ENCODE measurements at places on chromosomes 7 and 10. TPM values are rescaled to one million over a fixed set of nuclear protein-coding genes. Genes with fewer than 3 reads are reported as not detected.

SMURF1 gene
- 25.9 TPM for total RNA-seq

- DNase-seq: no peak
Measured at GRCh38 chr7:155594163-155594732, 47.9 kb upstream of the CNPY1 start.

- DNase-seq: no peak
Measured at GRCh38 chr10:64508029-64508661, 986.9 kb downstream of the REEP3 start.

CHRM2 gene
- total RNA-seq: not detected

GRCh38 chr10:88236121-88236743, 346.9 kb downstream of the RNLS start:
- DNase-seq: no peak

- no peak for DNase-seq
Measured at GRCh38 chr7:106126170-106126938, 14.2 kb upstream of the SYPL1 start.

- DNase-seq: no peak
Measured at GRCh38 chr7:101231644-101232043, 6.0 kb downstream of the CLDN15 start.

UCMA gene
- total RNA-seq: not detected

DNA sequence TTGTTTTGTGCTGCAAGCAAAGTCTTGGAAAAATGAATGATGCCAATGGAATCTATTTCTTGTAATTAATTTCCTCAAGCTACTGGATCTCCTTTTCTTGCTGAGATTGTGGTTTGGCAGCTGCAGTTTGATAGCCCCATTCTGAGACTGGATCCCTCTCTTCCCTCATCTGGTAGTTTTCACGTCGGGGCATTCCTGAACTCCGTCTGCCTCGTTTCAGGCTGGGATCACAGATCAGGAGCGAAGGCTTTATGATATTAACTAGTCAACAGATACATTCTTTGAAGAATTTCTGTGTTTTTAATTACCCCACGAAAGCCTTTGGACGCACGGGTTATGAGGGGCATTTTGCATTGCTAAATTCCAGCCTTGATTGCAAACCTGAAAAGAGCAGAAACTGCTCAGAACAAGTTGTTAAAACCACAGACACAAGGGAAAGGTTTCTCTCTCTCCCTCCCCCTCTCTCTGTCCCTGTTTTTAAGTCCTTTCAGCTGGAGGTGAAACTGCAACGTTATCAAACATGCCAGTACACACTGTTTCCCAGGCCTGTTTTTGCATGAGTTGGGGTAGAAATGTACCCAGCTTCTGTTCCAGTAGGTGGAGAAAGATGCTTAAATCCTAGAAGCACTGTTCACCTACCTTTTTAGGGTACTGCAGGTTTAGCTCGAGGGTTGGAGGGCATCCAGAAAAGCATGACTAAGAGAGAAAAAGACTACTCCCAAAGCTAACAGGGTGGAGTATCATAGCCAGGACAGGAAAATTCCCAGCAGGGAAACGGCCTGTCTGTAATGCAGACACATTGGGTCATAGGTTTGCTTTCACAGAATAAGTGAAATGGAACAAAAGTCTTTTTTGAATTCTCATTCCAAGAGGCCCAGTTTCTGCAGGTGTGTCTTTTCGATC, 124.3 kb downstream of the CUX1 start:
- no peak for DNase-seq

DNA sequence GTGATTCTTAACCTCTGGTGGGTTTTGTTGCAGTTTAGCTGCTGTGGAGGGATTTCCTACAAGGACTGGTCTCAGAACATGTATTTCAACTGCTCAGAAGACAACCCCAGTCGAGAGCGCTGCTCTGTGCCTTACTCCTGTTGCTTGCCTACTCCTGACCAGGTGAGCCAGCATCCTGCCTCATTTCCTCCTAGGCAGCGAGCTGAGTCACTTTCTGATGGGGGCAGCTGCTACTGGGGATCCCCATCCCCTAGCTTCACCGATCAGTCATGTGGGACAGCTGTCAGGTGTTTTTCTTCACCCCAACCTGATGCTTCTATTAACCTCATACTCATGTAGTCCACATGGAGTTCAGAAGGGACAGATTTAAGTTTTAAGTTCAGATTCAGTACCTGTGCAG, 21.7 kb upstream of the SMO start:
- no peak for DNase-seq

DNA sequence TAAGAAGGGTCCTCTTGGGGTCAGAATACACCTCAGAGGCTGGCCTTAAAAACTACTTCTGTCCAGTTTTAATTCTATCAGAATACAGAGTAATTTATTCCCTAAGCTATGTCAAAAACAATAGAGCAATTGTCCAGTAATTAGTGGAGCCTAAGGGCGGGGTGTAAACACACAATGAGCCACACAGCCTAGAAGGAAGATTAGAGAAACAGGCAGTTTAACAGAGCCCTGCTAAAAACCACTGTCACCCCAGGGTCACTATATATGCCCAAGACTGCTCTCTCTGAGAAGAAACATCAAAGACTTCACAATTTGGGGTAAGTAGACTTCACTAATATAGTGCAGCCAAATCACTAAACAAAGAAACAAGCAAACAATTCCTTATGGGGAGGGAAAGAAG, 27.2 kb upstream of the WNT2 start:
- DNase-seq: no peak

DNA sequence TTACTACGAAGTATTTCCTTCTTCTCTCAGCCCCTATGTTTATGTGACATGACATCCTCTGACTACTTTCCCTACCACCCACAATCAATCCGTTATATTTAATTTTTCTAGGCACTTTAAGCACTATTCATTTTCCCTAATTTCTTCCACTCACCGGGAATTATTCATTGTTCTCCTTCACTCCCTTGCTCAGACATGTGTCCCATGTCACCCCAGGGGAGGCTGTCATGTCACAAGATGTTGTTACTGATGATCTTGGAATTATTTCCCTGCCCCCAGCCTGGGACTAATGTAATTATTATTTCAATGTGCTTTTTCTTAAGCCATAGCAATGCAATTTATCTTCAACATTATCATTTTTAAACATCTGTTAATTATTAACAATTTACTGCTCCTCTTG, 317.2 kb downstream of the PHF14 start:
- no peak for DNase-seq

- no peak for DNase-seq
Measured at GRCh38 chr10:125707541-125708468, 11.7 kb upstream of the EDRF1 start.

GRCh38 chr10:126153711-126154628, 234.3 kb downstream of the ADAM12 start:
- DNase-seq: no peak

DNA sequence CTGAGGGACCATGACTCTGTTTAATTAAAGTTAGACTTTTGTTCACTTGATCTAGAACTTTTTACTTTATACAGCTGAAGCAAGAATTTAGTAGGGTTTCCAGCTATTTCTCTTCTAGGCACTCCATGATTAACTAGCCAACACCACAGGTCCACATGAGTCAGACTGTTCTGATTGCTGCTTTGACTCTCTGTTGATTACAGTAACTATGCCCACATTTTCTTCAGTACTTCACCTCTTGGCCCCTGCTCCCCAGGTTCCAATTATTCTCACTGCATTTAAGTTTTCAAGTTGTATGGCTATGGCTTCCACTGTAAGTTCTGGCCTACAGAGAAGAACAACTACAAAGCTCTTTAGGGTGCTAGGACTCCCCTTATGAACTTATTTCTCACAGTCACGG, 737.2 kb upstream of the IGFBP3 start:
- DNase-seq: no peak

CPVL gene
- 44.2 TPM for total RNA-seq

PDZD7 gene
- total RNA-seq: 0.66 TPM

GRCh38 chr7:107614425-107614824, 34.4 kb downstream of the BCAP29 start:
- no peak for DNase-seq

DNA sequence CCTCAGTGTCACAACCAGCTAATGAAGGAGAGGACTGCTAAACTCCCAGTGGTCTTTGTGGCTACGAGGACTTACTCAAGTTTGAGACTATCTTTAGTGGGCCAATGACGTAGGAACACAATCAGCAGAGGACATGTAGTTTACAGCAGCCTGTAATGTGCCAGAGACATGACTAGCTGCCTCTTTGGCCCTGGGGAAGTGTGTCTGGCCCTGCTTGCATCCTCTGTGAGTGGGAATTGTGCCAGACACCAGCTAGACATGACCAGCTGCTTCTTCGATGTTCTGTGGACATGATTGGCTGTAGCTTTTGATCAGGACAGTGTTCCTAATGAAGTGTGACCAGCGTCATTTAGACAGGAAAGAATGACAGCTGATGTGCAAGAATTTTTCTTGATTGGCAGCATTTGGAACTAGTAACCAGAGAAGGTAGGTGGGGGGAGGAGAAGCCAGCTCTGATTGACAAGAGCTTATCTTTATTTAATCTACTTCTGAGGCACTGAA, 141.7 kb downstream of the AUTS2 start:
- no peak for DNase-seq

GRCh38 chr10:110269374-110270318, 35.1 kb downstream of the SMNDC1 start:
- DNase-seq: no peak

- no peak for DNase-seq
Measured at GRCh38 chr10:22280078-22280477, 36.1 kb upstream of the COMMD3 start.

CAV2 gene
- 311 TPM for total RNA-seq

DNA sequence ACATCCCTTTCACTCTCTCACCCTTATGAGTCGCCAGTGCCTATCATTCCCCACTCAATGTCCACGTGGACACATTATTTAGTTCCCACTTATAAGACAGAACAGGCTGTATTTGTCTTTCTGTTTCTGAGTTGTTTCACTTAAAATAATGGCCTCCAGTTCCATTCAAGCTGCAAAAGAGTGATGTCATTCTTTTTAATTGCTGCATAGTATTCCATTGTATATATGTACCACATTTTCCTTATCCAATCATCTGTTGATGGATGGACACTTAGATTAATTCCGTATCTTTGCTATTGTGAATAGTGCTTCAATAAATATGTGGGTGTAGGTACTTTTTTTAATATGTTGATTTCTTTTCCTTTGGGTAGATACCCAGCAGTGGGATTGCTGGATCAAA, 79.1 kb downstream of the ZNF365 start:
- DNase-seq: no peak

DNA sequence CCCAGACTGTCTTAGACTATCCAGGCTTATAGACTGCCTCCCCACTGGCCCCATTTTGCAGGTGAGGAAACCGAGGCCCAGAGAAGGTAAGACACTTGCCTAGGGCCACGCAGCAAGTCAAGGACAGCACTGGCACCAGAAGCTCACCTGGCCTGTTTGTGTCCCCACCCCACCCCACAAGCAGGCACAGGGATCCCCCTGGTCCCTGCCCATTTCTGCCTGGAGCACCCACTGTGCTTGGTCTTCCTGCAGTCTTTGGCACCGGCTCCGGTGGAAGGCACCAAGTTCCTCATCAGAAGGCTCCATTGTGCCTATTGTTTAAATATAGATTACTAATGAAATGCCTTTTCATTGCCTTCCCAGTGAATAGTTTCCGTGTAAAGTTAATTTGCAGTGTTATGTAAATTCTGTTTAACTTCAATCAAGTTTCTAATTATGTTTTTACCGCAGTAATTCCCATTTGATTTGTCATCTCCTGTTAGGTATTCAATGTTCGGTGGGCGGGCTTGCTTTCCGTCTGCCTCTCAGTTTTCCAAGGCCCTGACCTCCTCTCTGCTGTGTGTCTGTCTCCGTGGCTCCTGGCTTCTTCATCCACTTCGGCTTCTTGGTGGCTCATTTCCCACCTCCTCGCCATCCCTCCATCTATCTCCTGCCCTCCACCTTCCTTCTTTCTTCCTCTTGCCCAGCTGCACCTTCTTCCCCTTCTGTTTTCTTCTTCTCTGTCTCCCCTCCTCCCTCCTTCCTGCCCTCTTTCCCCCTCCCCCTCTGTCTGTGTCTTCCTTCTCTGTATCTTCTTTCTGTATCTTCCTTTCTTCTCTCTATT, 75.8 kb downstream of the ZMIZ1 start:
- peak; percentile 80 for DNase-seq

XPNPEP1 gene
- 89.5 TPM for total RNA-seq

DNA sequence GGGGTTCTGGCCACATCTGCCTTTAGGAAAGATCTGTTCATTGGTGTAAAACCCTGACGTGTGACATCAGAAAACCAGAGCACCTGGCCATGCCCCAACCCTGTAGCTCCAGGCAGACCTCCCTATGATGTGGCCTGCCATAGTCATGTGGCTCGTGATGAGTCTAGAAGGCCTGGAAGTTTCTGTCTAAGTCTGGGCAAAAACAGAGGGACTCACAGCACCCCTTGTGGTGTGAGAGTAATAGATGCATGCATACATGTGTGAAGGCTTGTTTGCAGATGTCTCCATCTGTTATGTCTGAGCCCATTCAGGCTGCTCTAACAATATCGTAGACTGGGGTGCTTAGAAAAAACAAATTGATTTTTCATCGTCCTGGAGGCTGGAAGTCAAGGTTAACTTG, 309.3 kb downstream of the PAXIP1 start:
- DNase-seq: no peak

SAMD8 gene
- 41.3 TPM for total RNA-seq

MMRN2 gene
- 32.6 TPM for total RNA-seq

- DNase-seq: no peak
Measured at GRCh38 chr7:84139986-84140729, 54.4 kb downstream of the SEMA3A start.

DNA sequence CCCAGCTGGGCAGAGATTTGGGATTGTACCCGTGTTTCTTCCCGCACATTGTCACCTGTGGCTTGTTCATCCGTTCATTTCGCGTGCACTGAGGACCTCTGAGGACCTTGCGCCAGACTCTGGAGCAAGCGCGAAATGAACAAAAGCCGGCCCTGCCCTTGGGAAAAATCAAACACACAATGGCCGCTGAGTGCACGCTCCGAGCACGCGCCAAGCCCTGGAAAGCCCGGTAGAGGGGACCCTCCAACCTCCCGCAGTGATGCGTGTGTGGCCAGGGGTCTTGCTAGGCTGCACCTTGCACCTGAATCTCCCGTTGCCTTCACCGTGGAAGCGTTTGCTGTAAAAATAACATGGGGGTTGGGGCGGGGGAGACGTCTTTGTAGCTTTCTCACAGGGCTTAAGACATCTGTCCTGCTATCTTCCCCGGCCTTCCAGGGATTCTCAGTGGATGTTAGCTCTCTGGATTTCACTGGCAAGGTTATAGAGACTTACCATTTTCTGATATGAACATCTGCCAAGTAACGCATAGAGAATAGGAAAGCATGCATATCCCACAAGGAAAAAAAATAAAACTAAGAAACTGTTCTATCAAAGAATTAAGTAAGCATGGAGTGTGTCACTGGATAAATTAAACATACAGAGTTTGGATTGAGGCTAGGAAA, 37.3 kb downstream of the ZNF777 start:
- no peak for DNase-seq
